Stomach (tissue), 19 donors: ENCODE measurements at places on chromosomes 16 and 17. TPM values are rescaled to one million over a fixed set of nuclear protein-coding genes. Genes with fewer than 3 reads are reported as not detected.
A peak's percentile ranks its signal among the peaks of the same experiment; 100 is the strongest.

DNA sequence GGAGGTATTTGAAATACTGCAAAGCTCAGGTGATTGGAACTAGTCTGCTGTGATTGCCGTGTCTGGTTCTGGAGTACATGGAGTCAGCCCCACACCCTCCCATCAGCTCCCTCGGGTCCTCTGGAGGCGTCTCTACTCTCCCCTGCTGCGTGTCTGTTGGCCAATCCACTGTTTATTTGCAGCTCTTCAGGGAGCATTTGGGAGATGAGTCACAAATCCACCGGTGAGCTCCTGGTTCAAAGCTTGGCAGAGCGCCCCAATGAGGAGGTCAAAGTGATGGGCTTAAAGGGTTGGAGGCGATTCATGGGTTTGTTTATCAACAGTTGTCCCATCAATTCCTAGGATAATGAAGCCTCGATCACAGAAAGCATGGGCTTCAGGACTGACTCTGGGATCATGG, 14.6 kb downstream of the CALB2 start:
- no peak for DNase-seq

DNA sequence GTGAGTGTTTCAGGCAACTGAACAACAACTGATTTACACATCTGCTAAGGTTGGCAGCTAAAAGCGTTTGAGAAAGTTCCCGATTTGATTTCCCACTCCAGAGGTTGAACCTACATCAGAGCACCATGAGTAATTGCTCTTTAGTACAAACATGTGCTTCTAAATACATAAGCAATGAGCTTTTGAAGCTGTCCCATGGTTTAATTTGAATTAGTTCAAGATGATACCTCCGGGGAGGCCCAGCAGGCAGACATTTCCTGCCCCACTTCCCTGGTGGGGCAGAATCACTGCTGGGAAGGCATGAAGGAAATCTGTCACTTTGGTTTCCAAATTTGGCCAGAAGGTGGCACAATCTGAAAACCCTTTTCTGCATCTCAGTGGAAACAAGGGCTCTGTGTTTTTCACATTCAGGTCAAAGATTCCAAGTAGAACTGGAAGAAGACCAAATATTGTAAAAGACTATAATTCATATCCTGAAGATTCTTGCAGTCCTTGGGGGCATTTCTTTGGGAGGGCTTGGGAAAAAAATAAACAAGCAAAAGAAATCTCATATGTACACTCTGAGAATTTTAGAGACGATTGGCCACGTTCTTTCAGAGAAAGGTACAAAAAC, 176.2 kb upstream of the FAM20A start:
- DNase-seq = peak; percentile 45

DNA sequence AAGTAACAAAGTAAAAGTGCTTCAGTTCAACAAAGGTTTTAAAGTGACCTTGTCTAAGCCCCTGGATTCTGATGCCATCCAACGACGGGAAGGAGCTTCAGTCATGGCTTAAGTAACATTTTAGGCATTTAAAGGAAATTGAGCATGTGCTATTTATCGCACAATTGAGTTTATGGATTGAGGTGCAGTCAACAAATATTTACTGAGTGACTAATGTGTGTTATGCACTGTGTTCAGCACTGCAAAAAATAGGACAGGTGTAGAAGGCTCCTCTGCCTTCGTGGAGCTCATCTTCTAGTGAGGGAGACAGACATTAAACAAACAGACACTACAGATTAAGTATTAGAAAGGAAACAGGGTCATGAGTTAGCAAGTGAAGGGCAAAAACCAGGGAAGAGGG, 12.5 kb downstream of the TMIGD1 start:
- no peak for DNase-seq

GRCh38 chr16:54194334-54194743, 92.2 kb downstream of the IRX3 start:
- peak; percentile 32 for DNase-seq

Gene KCNJ18
- not detected for total RNA-seq

DNA sequence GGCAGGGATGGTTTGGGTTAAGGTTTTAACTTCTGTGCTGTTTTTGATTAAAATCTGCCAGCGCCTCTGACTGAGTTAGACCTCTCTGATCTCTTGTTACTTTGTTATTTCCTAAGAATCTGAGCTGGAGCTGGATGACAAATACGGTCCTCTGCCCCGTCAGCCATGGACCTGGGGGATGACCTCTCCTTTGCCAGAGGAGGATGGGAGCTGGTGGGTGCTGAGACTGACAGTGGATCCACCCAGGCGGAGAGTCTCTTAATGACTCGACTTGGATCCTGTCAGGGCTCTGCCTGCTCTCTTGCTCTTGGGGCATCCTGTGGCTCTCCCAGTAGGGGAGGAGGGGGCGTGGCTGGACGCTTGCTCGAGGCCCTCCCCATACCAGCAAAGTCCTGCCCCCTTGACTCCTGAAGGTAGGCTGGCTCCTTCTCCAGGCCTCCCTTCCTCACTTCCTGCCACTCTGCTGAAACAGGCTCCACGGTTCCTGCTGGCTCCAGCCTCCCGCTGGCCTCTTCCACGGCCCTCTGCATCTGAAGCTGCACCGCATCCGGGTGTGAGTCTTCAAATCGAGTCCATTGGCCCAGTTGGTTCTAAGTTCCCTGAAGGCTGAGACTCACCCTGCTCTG, 24.8 kb upstream of the MAP3K14 start:
- DNase-seq = peak; percentile 63

- peak; percentile 34 for DNase-seq
These were observed at the start of gene IRX6 for GRCh38 chr16:55323637-55324271. Gene IRX6 (plus strand): TSS chr16:55324203. CDS start chr16:55325092, 889 bp downstream.

- DNase-seq = peak; percentile 81
These were observed 42.7 kb upstream of the ANKFN1 start for GRCh38 chr17:56110463-56111135.

DNA sequence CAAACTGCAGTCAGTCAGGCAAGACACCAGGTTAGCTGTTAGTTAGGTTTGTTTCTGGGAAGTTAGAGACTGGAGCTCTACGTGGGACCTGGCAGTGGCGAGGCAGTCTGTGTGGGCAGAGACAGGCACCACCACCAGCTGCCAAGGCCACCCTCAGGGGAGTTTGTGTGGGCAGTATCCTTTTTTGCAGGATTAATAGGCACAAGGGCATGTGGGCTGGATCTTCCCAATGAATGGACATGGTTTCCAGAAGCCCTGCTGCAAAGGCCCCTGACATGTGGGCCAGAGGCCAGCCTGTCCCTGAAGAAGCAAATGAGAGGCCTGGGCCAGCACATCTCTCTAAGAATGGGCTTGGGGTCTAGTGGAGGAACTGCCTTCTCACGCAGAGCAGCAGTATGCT, 19.2 kb upstream of the SREBF1 start:
- no peak for DNase-seq

Gene NUPR1
- total RNA-seq = 26.9 TPM

Gene TEX19
- not detected for total RNA-seq

Gene MRM3
- total RNA-seq = 69.2 TPM

Gene PTX4
- not detected for total RNA-seq

Gene CIBAR2
- total RNA-seq = not detected

DNA sequence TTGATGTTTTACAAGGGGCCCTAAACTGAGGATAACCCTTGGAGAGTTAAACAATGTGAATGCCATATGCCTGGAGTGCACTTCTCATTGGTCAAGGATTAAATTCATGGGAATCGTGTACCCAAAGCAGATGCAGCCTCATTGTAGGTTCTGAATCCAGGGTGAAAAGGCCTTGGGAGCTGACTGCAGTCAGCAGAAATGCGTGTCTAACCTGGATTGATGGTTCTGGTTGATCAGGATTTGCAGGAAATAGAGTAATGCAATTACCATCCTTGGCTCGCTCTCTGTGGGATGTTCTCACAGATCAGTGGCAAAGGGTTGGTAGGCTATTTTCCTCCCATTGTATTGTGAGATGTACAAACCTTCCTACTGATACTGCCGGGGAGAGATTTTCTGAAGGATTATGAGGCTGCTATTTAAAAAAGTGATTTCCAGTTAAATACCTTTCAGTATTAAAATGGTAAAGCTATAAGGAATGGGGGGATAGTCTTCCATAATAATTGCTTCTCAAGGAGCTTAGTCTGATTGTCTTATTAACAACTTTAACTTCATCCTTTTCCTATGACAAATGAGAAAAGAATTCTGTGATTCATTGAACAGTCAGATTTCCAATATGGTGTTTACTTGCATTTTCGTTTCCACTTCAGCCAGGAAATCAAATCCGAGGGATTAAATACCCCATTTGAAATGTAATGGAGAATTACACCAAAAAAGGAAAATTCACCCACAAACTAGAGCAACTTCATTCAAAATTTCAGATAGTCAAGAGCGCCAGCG, 1028.1 kb upstream of the EEF2KMT start:
- DNase-seq = no peak

DNA sequence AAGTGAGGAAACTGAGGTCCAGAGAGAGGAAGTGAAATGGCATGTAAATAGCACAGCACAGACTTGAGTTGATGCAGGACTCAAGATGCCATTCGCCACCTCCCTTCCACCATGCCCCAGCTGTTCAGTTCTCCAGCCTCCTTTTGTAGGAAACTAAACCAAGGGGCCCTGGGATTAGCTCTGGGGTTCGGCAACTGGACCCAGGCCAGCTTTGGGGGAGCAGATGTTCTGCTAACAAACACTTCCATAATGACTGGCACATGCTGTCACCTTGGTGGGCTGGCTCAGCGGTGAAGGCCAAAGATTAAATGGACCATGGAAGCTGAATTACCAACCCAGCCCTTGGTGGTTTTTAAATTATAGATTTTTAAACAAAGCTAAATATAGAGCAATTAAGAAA, 77.0 kb downstream of the IRX6 start:
- no peak for DNase-seq

GRCh38 chr17:75315541-75316243, 26.5 kb upstream of the SLC25A19 start:
- no peak for DNase-seq

DNA sequence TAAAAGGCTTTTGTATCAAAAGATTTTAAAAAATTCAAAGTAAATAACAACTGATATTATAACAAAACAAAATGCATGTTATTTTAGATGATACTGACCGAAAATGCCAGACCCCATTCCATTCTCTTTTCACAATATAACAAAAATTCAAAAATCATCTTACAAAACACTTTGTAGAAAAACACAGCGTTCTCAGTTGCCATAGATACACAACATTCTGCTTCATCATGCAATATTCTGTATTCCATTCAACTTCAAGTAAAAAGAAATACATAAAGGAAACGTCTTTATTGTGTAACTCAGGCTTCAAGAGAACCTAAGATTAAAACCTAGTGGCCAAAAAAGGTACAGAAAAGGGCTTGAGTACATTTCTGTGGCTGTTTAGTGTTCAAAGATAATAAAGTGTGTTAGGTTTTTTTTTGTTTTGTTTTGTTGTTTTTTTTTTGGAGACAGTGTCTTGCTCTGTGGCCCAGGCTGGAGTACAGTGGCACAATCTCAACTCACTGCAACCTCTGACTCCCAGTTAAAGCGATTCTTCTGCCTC, 250.5 kb downstream of the CEP112 start:
- no peak for DNase-seq

Gene CTRB1
- total RNA-seq = not detected

- DNase-seq = no peak
These were observed 17.9 kb downstream of the SEC14L5 start for GRCh38 chr16:4976079-4976478.

Gene NACA2
- not detected for total RNA-seq

DNA sequence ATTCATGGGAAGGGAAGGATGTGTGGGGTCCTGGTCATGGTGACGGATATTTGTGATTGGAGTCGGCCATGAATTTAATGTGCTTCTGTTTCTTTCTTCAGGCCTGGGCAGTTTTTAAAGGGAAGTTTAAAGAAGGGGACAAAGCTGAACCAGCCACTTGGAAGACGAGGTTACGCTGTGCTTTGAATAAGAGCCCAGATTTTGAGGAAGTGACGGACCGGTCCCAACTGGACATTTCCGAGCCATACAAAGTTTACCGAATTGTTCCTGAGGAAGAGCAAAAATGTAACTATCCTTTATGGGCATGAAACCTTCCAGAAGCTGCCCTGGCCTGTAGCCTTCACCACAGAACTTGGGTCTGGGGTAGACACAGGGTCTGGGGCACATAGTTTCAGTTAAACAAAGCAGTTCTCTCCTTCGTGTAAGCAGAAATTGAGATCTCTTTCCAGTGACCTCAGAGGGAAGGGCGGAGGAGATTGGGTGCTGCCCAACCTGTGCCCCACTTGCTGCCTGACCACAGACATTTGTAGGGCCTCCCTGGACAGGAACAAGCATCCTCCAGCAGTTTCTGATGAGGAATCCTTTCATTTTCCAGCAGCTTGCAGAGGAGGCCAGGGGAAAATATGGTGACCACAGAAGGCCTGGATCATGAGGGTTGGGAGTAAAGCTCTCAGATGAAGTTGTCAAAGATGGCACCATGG, 10.1 kb downstream of the IRF8 start:
- DNase-seq = no peak
